ENCODE measurements at places on chromosomes 6 and 20.

- DNase-seq = no peak
Measured at GRCh38 chr6:2739335-2739734, 11.4 kb downstream of the MYLK4 start.

GRCh38 chr6:167350275-167350696 is 25.4 kb downstream of the TTLL2 start:
- no peak for DNase-seq

DNA sequence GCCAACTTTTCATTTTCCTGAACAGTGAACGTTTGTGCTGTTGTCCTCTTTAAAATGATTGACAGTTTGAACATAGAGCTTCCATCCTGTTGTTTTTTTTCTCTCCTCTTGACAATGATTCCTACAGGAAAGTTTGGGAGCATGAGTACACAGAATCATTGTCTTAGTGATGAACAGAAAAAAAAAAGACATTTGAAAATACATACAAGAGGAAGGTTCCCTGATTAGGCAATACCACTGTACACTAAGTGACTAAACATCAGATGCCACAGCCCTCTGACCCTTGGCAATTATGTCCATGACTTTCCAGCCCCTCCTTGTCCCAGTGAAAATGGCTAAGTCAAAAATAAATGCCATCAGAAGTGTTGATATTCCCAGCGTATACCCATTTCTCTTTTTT is 71.5 kb downstream of the RTN4IP1 start:
- DNase-seq = no peak

DNA sequence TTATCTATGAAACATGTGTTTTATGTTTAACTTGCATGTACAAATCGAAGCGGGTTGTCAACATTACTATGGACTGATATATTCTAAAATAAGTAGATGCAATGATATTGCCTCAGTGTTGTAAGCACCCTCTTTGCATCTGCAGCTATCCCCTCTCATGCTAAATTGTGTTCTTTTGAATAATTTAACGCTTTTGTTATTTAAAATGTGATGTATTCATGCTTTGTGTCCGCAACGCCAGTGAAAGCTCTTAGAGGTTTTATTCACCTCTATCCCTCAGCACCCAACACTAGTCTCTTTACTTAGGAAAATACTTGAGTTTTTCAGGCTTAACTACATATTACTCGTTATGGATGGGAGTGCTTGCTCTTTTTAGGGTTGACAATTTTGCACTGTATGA is 173.7 kb upstream of the ID4 start:
- no peak for DNase-seq

DNA sequence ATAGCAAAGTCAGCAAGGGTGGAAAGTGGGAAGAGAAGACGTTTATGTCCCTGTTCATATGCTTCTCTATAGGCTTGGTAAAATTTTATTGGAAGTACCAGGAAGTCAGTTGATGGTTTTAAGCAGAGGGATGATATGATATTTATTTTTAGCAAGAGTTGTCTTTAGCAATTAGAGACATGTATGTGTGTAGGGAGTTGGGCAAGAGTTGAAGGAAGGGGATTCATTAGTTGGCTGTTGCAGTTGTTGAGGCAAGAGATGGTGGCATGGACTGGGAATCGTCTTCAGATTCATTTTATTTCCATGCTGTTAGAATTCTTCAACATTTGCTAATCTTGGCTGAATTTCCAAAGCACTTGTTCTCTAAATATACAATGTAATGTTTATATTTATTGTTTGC is 85.6 kb downstream of the QKI start:
- no peak for DNase-seq

GRCh38 chr6:22940581-22941290 is 371.4 kb downstream of the HDGFL1 start:
- DNase-seq = no peak

GRCh38 chr20:7742479-7742878 is 197.8 kb downstream of the HAO1 start:
- peak; percentile 19 for DNase-seq

- no peak for DNase-seq
Measured at GRCh38 chr20:13755809-13756208, 28.9 kb downstream of the ESF1 start.

- no peak for DNase-seq
Measured at GRCh38 chr6:26197933-26198721, 110.9 kb downstream of the HFE start.

DNA sequence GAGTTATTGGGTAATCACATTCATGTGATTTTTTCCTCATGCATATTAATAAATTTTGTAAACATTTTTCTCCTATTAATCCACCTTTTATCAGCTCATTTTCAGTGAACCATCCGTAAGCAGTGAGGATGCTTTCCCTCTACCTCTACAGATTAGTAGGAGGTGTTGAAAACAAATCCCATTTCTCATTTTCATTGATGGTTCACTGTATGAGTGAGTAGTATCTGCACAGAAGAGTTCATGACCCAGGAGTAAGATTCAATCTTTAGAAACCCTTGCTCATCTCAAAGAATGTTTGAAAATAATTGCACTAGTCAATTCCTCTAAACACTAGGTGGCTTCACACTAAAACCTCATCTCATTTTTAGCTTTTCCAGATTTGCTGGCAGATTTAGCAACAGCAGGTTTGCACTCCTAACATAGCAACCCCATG is 440.0 kb downstream of the HAO1 start:
- DNase-seq = no peak

GRCh38 chr6:139112146-139112545 is 22.7 kb upstream of the HECA start:
- no peak for DNase-seq

DNA sequence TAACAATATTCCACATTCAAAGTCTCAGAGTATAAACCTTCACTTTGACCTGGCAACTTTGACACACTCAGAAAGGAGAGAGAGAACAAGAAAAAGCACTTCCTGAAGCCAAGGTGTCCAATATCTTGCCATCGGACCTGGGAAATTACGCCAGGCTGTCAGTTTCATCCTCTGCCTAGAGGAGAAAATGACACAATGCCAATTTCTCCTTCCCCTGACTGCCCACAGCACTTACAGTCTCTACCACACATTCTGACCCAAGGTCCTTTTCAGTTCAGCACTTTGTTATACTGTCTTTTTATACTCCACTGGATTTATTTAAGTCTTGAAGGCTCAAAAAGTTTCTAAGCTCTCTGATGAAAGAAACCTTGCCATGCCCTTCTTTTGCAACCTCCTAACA is 250.4 kb downstream of the GMPR start:
- no peak for DNase-seq

- DNase-seq = no peak
Measured at GRCh38 chr6:43616725-43617472, 12.2 kb downstream of the GTPBP2 start.

GRCh38 chr20:37567331-37567665 is 39.6 kb upstream of the BLCAP start:
- no peak for DNase-seq

DNA sequence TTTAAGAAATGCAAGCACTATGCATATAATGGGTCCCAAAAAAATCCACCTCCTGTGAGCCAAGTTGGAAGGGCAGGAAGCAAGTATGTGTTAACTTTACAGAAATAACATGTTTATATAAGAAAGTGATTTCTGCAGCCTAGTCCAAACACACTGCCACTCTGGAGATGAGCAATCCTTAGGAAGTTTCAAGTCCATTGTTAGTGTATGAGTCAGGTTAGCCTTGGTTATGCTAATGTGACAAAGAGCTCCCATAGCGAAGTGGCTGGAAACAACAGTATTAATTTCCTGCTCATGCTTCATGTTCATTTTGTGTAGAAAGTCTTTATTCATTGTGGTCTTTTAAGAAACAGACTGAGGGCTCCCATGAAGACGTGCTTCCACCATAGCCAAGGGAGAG is 121.4 kb downstream of the TBXT start:
- DNase-seq = no peak

- DNase-seq = no peak
Measured at GRCh38 chr6:30013291-30013922, 47.7 kb upstream of the POLR1H start.

DNA sequence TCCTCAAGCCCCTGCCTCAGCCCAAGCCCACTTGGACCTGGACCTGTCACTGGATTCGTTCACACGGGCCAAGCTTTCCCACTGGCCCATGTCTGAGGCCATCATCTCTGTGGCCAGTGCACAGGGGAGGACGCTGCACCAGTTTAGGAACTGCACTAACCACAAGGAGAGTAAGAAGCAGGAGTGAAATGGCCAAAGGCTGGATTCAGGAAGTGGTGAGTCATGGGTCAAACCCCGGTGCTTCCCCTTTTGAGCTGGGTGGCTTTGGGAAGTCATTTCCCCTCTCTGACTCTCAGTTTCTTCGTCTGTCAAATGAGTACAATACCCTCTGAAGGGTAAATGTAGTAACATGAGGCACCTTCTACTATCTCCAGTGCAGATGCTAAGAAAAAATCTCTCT is 87.9 kb downstream of the CD40 start:
- DNase-seq = no peak

GRCh38 chr20:39654171-39654570 is 692.0 kb downstream of the DHX35 start:
- no peak for DNase-seq

GRCh38 chr6:135358985-135359384 is 138.6 kb downstream of the AHI1 start:
- no peak for DNase-seq

GRCh38 chr6:117265410-117266256 is at the start of gene VGLL2:
Gene VGLL2, plus strand, starts transcription at chr6:117265558. Its CDS starts 206 bp downstream, at chr6:117265764.
- DNase-seq = no peak

- no peak for DNase-seq
Measured at GRCh38 chr6:1309366-1309765, 2.5 kb upstream of the FOXQ1 start.

- DNase-seq = no peak
Measured at GRCh38 chr20:17155401-17155800, 71.4 kb upstream of the PCSK2 start.

- no peak for DNase-seq
Measured at GRCh38 chr6:77470983-77471382, 7.7 kb upstream of the HTR1B start.

DNA sequence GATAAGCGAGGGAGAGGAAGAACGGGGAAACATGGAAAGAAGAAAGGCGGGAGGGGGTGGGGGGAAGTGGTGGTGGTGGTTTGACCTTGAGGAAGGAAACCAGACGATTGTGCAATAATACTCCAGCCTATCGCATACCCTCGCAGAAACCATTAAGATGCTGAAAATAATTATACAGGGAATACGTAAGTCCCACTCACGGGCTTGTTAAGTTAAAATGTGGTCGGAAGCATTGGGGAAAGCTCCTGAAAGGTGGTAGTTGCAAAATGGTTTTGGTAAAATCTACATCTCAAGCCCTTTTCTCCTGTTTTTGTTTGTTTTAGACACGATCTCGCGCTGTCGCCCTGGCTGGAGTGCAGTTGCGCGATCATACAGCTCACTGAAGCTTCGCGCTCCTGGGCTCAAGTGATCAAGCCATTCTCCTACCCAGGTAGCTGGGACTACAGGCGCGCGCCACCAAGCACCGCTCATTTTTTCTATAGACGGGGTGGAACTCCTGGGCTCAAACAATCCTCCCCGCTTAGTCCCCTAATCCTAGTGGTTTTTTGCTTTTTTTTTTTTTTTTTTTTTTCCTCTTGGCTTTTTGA is 128.9 kb upstream of the ZNF184 start:
- no peak for DNase-seq

- peak; percentile 19 for DNase-seq
Measured at GRCh38 chr20:45032276-45032675, 66.0 kb downstream of the STK4 start.

- no peak for DNase-seq
Measured at GRCh38 chr6:18515767-18516166, 128.6 kb downstream of the RNF144B start.

DNA sequence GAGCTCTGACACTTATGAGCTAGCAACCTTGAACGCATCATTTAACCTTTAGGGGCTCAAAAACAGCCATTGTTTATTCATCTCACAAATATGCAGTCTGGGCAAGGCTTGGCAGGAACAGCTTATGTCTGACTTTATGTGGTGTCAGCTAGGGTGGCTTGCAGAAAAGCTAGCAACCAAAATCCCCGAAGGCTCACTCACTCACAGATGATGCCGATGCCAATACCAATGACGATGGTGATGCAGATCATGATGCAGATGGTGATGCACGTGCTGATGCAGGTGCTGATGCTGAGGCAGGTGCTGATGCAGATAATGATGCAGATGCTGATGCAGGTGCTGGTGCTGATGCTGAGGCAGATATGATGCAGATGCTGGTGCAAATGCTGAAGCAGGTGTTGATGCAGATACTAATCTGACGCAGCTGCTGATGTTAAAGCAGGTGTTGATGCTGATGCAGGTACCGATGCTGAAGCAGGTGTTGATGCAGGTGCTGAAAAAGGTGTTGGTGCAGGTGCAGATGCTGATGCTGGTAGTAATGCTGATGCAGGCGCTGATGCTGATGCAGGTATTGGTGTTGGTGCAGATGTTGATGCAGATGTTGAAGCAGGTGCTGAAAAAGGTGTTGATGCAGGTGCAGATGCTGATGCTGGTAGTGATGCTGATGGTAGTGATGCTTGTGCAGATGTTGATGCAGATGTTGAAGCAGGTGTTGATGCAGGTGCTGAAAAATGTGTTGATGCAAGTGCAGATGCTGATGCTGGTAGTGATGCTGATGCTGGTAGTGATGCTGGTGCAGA is 195.6 kb downstream of the NFATC2 start:
- no peak for DNase-seq

GRCh38 chr6:37550191-37550831 is 50.6 kb upstream of the CCDC167 start:
- no peak for DNase-seq

- DNase-seq = no peak
Measured at GRCh38 chr6:163226836-163227485, 187.6 kb upstream of the QKI start.

DNA sequence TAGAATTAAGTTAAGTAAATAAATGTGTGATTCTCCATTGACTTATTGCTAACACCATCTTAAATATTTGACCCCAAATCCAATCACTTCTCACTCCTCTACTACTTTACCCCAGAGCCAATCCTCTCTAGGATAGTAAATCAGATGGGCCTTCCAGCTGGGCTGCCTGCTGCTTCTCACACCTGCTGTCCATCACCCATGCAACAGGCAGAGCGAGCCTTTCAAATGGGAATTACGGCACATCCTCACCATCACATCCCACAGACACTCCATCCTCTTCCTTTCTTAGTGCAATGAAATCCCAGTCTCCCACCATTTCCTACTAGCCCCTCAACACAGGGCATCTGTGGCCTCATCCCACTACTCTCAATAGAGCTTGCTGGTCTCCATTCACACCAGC is 34.0 kb downstream of the HLA-F start:
- no peak for DNase-seq

DNA sequence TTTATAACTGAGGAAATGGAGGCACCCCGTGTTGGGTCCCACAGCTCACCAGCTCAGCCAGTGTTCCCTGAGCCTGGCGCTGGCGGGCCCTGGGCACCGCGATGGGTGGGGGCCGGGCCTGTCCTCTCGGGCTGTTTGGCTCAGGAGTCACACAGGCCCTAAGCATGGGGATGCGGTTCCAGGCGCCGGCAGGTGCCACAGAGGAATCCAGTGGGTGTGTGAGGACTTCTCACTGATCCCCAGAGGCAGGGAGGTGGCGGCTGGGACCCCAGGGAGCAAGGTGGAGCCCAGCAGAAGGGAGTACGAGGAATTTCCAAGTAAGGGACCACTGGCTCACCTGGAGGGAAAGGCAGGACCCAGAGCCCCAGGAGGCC is 57.5 kb downstream of the IRF4 start:
- no peak for DNase-seq

Data from DMS153 (cell line).